B cell (primary cell): ENCODE measurements at places on chromosomes 2 and 18. TPM values are rescaled to one million over a fixed set of nuclear protein-coding genes. Genes with fewer than 3 reads are reported as not detected.

The ITGAV gene
- polyA plus RNA-seq: 0.58 TPM in 2 replicates

The KCNE4 gene
- 0.04 TPM in 1 of 2 replicates, not detected in the other for polyA plus RNA-seq

The UGT1A8 gene
- polyA plus RNA-seq: not detected in 2 replicates

The LIMS3 gene
- polyA plus RNA-seq: 0.20 and 0.27 TPM in 2 replicates

The PKDCC gene
- 0.45 and 0.82 TPM in 2 replicates for polyA plus RNA-seq

The B3GNT7 gene
- polyA plus RNA-seq: 4.1 and 5.7 TPM in 2 replicates

The RNU2-63P gene
- polyA plus RNA-seq: not detected in 2 replicates

The LRATD1 gene
- polyA plus RNA-seq: not detected in 2 replicates

The CCDC74B gene
- polyA plus RNA-seq: 0.48 and 1.1 TPM in 2 replicates

The ZNF892 gene
- 0.46 and 0.67 TPM in 2 replicates for polyA plus RNA-seq

The SLC40A1 gene
- polyA plus RNA-seq: 0.07 and 0.20 TPM in 2 replicates

The RTP5 gene
- polyA plus RNA-seq: 0.30 TPM in 1 of 2 replicates, not detected in the other

The SLC25A52 gene
- 0.07 TPM in 1 of 2 replicates, not detected in the other for polyA plus RNA-seq
